ENCODE measurements at places on chromosomes 6 and 20. TPM values are rescaled to one million over a fixed set of nuclear protein-coding genes. Genes with fewer than 3 reads are reported as not detected.

Gene FOXQ1
- 2.0 TPM for total RNA-seq

DNA sequence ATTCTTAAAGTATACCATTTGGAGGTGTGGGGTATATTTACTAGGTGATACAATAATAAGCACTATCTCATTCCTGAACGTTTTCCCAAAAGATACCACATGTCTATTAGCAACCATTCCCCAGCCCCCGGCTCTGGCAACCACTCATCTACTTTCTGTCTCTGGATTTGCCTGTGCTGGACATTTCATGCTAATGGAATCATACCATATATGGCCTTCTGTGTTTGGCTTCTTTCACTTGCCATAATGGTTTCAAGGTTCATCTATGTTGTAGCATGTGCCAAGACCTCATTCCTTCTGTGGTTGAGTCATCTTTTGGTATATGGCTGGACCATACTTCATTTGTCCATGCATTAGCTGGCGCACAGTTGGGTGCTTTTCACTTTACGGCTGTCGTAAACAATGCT lies 39.7 kb downstream of the BCAS4 start:
- no peaks in the 10 kb centered on the region for H3K4me1 ChIP-seq
- DNase-seq = no peak

- no peaks in the 10 kb centered on the region for H3K4me1 ChIP-seq
- no peak overlapping the region for H3K27ac ChIP-seq
- H3K4me3 ChIP-seq = no peak overlapping the region
- DNase-seq = no peak
- H3K36me3 ChIP-seq = no peaks in the 10 kb centered on the region
- peaks cover 28% of the 10 kb centered on the region for H3K27me3 ChIP-seq
Observed at GRCh38 chr20:1565461-1565860, 8.0 kb upstream of the SIRPD start.

GRCh38 chr6:22904431-22904830 lies 335.1 kb downstream of the HDGFL1 start:
- H3K27ac ChIP-seq = no peak overlapping the region
- H3K36me3 ChIP-seq = no peaks in the 10 kb centered on the region

- H3K27ac ChIP-seq = no peak overlapping the region
- no peaks in the 10 kb centered on the region for H3K27me3 ChIP-seq
- no peaks in the 10 kb centered on the region for H3K4me1 ChIP-seq
- no peaks in the 10 kb centered on the region for H3K36me3 ChIP-seq
Observed at GRCh38 chr6:140773276-140773675, 1359.4 kb upstream of the GJE1 start.

- no peak overlapping the region for H3K4me3 ChIP-seq
- H3K4me1 ChIP-seq = peaks cover 16% of the 10 kb centered on the region
- no peaks in the 10 kb centered on the region for H3K36me3 ChIP-seq
Observed at GRCh38 chr6:113735491-113735890, 121.7 kb upstream of the MARCKS start.

- no peak overlapping the region for H3K27ac ChIP-seq
- H3K4me1 ChIP-seq = peaks cover 10% of the 10 kb centered on the region
- no peak overlapping the region for H3K4me3 ChIP-seq
Observed at GRCh38 chr6:166870602-166871208, 85.6 kb downstream of the RNASET2 start.

Gene AKAP7
- total RNA-seq = 26.4 TPM

- no peaks in the 10 kb centered on the region for H3K27me3 ChIP-seq
- peaks cover 23% of the 10 kb centered on the region for H3K4me1 ChIP-seq
- H3K27ac ChIP-seq = peak overlapping the region; percentile 90
- H3K36me3 ChIP-seq = no peaks in the 10 kb centered on the region
- DNase-seq = no peak
Observed at GRCh38 chr20:47501116-47501481, 588 bp upstream of the NCOA3 start.

DNA sequence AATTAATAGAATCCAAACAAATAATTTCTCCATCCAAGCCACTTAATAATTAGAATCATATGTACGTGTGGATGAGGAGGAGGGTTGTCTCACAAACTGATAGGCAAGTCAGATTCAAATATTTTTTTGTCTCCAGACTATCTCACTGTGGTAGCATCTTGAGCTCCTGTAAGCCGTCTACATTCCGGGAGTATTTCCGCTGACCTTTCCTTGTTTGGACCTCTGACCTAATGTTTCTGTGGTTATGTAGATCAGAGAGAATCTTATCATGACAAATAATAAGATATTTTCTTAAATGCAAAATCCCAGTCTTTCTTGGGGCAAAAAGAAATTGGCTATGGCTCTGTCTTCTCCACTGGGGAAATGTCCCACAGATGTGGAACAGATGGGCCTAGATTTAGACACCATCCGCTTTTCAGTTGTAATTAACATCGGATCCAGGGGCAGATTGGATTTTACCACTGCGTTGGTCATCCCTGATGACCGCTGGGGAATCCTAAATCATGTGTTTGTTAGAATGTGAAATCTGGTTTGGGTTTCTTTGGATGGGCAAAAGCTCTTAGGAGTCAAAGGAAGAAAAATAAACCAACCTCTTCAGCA lies 197.1 kb upstream of the RIN2 start:
- H3K27ac ChIP-seq = no peak overlapping the region
- H3K36me3 ChIP-seq = no peaks in the 10 kb centered on the region
- peaks cover 2% of the 10 kb centered on the region for H3K27me3 ChIP-seq
- H3K4me3 ChIP-seq = no peak overlapping the region

Gene MRPS26
- total RNA-seq = 74.3 TPM

Gene TPBG
- 31.3 TPM for total RNA-seq

- no peak overlapping the region for H3K27ac ChIP-seq
- no peaks in the 10 kb centered on the region for H3K27me3 ChIP-seq
Observed at GRCh38 chr6:81084776-81085430, 667.6 kb downstream of the TENT5A start.

- H3K4me1 ChIP-seq = peaks cover 24% of the 10 kb centered on the region
- H3K27me3 ChIP-seq = no peaks in the 10 kb centered on the region
- H3K27ac ChIP-seq = no peak overlapping the region
- H3K36me3 ChIP-seq = peaks cover 12% of the 10 kb centered on the region
- no peak for DNase-seq
- no peak overlapping the region for H3K4me3 ChIP-seq
Observed at GRCh38 chr20:59027741-59028320, 4.3 kb downstream of the ATP5F1E start.

GRCh38 chr6:131124336-131125071 lies 10.8 kb upstream of the AKAP7 start:
- H3K27ac ChIP-seq = peak overlapping the region; percentile 39
- no peaks in the 10 kb centered on the region for H3K36me3 ChIP-seq
- peaks cover 3% of the 10 kb centered on the region for H3K4me1 ChIP-seq
- DNase-seq = no peak

Measured in progenitor cell of endocrine pancreas (in vitro differentiated cells).